ENCODE measurements at places on chromosomes 3 and 15.
A peak's percentile ranks its signal among the peaks of the same experiment; 100 is the strongest.

DNA sequence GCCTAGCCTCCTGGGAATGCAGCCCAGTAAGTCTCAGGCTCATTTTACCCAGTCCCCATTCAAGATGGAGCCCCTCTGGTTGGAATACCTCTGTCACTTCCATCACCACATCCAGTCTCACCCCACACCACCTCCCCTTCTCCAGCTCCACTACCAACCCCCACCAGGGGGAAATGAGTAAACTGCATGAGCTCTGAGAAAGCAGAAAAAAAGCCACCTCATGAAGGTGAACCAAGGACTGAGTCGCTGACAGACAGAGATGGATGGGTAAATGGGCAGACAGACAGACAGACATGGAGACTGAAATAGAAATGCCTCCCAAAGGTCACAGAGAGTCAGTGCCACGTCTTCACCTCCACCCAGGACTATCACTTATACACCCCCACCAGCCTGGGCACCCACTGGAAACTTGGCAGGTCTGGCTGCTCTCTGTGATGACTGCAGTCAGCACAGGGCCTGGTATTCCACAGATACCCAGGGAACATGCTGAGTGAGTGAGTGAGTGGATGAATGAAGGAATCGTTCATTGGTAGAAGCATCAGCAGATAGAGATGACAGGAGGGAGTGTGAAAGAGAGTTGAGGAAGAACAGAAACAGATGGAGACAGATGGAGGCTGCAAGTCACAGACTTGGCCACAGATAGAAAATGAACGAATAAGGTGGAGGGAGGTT lies 4.9 kb upstream of the LOXL1 start:
- DNase-seq = no peak

- no peak for DNase-seq
These were observed 4.8 kb downstream of the KLF13 start for GRCh38 chr15:31331389-31331788.

DNA sequence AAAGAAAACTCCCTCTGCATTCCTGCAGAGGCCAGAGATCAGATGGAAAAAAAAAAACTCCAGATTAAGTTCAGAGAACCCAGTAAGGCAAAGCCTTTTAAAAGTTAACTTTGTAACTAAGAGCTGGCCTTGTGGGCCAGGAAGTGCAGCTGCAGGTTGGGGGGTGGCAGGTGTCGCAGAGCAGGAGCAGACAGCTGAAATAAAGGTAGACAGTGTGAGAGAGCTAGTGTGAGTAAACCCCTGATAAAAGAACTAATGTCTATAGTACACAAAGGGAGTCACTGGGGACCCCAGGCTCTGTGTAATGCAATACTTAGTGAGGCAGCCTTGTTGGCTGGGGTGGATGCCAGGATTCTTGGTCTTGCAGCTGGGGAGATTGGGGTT lies 42.1 kb downstream of the PPCDC start:
- DNase-seq = no peak

- DNase-seq = peak; percentile 55
These were observed 23.1 kb downstream of the BHLHE40 start for GRCh38 chr3:5002174-5002870.

- DNase-seq = no peak
These were observed 139.1 kb downstream of the RTP4 start for GRCh38 chr3:187507266-187507665.

GRCh38 chr15:29819979-29820378 lies 2.3 kb downstream of the TJP1 start:
- no peak for DNase-seq

DNA sequence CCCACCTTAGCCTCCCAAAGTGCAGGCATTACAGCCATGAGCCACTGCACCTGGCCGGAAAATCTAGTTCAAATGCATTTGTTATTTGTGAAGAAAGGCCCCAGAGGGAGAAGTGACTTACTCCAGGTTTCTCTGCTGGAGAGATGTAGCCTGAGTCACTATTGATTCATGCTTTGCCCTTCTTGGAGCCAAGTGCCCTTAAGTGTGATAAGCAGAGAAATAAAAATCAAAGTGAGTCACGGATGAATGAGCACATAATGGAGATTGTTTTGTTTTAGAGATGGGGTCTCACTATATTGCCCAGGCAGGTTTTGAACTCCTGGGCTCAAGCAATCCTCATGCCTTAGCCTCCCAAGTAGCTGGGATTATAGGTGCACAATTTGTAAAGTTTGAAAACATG lies 33.1 kb downstream of the CDC25A start:
- no peak for DNase-seq

GRCh38 chr3:174336784-174337183 lies 522.4 kb upstream of the NAALADL2 start:
- DNase-seq = no peak

DNA sequence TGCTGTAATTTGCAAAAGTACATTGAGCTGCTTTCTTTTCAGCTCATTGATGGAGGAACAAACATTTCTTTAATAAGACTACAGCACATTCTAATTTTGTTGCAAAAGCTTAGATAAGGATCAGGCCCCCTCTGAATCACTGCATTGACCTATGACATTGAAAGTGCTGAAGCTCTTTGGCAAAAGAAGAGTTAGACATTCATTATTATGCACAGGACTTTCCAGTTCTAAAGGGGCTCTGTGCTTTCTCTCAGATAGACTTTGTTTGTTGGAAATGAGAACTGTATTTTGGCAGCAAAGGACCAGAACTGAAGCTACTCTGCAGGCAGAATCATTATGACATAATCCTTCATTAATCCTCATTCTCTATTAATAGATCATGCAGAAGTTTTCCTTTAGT lies 252.9 kb upstream of the SOX2 start:
- no peak for DNase-seq

DNA sequence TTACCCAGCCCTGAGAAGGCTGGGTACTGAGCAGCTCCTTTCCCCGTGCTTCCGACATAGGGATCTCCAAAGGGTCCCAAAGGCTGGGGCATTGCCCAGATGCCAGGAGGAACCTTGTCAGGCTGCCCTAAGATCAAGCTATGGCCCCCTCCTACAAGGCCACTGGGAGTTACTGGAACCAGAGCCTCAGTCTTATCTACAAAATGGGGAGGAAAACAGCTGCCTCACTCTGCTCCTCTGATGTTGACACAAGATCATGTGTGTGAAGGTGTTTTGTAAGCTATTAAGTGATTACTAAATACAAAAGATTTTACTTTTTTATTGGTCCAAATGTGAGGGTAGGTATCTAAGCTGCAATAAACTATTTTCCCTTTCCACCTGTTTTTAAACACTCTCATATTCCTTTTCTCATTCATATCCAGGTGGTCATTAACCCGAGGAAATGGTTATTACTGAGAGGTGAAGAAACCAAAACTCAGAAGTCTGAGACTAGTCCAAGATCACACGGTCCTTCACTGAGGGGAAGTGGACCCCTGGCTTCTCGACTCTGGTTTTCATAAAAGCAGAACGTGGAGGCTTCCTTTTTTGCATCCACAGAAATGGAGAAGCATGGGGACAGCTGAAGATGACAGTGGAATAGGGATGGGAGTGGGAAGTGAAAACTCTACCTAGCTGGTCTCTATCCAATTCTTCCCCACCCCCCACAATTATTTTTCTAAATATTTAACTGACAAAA lies 1.7 kb downstream of the ARPIN start:
- no peak for DNase-seq

DNA sequence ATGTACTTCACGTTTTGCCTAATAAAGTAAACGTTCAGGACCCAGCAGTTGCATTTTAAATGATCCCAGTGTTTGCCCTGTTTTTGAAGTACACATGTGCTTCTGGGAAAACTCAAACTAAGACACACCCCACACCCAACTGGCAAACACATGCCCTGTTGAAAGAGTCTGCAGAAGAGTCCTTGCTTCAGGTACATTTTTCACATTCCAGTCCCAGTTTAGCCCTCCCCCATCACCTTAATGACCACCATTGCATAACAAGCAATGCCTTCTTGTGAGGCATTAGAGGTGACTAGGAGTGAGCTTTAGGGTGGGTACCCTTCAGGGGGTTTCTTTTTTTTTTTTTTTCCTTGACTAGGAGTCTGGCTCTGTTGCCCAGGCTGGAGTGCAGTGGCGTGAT lies 322.3 kb downstream of the CNTN4 start:
- no peak for DNase-seq

DNA sequence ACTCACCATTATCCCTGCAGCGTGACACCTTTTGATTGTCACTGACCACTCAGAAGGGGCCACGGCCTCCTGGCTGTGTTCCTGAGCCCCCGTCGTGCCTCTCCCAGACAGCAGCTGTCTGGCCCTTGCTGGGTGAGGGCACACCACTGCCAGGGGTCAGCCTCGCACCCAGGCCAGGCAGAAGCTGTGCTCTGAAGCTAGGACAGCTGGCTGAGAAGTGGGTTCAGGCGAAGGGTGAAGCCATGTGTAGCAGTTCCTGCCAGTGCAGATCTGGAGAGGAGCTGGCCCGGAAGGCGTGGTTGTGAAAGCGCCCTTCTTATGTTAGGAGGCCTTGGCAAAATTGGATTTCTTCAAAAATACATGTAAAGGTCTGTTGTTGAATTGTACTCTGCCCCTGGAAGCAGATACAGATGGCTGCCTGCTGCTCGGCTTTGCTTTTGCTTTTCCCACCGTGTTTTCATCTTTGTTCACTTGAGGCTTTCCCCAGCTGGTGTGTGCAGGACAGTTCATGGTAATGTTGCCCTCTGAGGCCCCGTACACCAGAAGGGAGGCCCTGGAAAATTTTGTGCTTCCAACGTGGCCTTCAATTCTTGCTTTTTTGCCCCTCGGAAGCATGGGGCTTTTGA lies 49.1 kb downstream of the KLHL25 start:
- DNase-seq = no peak

DNA sequence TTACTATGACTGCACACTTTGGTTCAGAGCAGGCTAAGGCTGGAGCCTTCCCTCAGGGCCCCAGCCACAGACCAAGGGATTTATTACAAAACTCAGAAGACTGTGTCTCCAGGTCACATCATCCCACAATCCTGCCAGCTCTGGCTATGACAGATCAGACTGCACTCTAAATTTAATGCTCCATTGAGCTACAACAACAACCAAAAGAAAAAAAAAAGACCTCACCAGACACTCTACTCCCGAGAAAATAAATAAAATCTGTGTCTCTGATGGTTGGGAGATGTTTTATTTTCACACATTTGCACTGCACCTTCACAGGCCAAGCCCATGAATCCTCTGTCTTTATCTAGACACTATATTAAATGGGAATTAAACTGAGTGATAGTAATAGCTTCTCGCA lies 50.8 kb upstream of the CTNNB1 start:
- no peak for DNase-seq

GRCh38 chr3:29453284-29454001 lies 172.6 kb downstream of the RBMS3 start:
- no peak for DNase-seq

DNA sequence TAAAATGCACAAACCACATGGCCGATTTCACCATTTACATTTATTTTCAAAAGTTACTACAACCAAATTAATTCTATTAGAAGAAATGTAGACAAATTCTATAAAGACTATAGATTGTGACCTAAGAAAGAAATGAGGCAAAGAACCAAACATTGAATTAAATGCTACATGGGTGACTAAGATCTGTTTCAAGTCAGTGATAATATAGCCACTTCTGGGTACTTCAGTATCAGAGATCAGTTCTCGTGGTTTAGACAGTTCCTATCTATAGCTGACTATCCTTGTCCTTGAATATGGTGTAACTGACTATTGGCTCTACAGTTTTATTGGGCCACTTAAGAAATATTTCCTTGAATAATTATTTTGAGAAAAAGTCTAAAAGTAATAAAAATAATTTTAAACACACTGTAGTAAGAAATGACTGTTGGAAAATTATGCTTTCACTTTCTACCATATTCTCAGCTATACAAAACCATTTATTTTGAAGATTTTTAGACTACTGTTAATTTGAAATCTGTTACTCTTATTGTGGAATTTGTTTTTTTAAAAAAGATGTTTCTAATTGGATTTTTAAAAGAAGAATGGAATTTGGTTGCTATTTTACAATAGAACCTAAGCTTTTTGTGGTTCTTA lies 14.1 kb downstream of the KCNMB3 start:
- DNase-seq = no peak

DNA sequence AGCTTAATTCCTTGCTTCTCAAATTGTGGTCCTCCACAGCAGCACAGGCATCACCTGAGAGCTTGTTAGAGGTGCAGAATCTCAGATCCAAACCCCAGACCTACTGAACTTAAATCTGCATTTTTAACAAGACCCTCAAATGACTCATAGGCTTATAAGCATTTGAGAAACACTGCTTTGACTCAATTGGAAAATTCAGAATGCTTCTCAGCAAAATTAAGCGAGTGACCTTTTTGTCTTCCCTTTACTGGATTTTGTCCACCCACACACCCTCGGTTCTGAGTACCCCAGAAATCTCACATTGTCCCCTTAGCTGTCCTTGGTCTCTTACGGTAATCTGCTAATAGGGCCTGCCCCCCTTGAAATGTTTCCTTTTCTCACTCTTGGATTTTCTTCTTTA lies 17.9 kb downstream of the CD80 start:
- DNase-seq = no peak

DNA sequence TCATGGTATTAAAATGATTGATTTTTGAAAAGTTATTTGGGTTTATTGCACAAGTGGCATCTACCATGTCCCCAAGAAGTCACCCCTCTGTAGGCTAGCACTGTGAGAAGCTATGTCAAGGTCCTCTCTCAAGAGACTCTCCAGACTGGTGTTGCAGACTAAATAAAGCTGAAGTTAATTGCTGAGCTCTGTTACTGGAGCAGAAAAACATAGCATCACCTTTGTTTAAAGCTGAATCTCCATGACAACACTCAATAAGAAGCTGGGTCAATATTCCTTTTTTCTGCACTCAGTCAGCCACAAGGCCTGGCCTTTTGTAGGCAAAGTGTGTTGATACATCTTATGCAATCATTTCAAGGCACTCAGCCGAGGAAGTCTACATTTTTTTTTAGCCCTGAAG lies 806.6 kb upstream of the LMCD1 start:
- DNase-seq = no peak

DNA sequence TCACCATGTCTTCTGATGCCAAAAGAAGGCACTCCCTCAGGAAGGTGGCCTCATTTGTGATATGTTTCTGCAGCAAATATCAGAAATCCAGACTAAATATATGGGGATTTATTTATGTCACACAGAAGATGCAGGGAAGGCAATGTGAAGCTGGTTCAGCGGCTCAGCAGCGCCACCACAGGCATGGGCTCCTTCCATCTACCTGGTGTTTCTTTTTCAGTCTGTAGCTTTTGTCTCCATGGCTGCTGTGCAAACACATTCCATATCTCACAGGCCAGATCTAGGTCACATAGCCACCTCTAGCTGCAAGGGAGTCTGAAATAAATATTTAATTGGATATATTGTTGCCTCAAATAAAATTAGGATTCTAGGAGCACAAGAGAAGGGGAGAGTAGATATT lies 502.1 kb upstream of the IL12A start:
- no peak for DNase-seq

GRCh38 chr15:30859091-30859874 lies 44.4 kb upstream of the FAN1 start:
- DNase-seq = no peak

- no peak for DNase-seq
These were observed 14.9 kb downstream of the AMIGO3 start for GRCh38 chr3:49704629-49705028.

GRCh38 chr3:13080026-13080425 lies 6.8 kb upstream of the IQSEC1 start:
- no peak for DNase-seq

All from activated CD8-positive, alpha-beta memory T cell treated with anti-CD3 and anti-CD28 coated beads for 4 hours (primary cell).